Brain microvascular endothelial cell (primary cell): ENCODE measurements at places on chromosomes 13 and 19.
A peak's percentile ranks its signal among the peaks of the same experiment; 100 is the strongest.

GRCh38 chr13:79973533-79973963 is 367.4 kb downstream of the SPRY2 start:
- DNase-seq = no peak

DNA sequence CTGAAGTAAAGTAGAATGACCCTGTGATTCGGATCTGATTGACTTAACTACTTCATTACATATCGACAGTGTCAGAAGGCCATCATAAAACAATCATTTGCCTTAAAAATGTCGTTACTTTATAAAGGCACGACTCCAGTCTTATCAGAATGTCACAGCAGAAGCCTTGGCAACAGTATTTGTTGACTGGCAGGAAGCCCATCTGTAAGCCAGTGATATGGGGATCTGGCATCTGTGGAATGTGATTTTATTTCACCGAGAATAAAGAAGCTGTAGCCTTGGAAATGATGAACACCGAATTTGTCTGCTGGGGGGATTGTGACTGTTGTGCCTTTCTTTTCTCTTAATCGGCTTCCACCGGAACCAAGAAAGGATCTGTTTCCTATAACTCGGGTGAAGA is 362.5 kb downstream of the TDRD3 start:
- DNase-seq = peak; percentile 26

DNA sequence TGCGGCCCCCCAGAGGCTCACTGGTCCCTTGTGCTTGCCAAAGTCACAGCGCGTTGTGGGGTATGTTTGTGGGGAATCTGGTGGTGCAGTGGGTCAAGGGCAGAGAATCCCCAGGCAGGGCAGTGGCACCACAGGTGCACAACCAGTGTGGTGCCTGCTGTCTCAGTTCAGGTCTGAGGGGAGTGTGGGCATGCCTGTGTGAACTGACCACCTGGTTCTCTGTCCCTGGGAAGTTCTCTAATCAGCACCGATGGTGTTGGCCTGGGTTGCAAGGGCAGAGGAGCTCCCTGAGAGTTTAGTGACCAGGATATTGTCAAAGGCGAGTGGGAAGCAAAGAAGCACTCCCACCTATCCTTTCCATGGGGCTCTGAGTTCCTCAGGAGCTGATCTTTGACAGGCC is 37.7 kb downstream of the ACSBG2 start:
- no peak for DNase-seq

DNA sequence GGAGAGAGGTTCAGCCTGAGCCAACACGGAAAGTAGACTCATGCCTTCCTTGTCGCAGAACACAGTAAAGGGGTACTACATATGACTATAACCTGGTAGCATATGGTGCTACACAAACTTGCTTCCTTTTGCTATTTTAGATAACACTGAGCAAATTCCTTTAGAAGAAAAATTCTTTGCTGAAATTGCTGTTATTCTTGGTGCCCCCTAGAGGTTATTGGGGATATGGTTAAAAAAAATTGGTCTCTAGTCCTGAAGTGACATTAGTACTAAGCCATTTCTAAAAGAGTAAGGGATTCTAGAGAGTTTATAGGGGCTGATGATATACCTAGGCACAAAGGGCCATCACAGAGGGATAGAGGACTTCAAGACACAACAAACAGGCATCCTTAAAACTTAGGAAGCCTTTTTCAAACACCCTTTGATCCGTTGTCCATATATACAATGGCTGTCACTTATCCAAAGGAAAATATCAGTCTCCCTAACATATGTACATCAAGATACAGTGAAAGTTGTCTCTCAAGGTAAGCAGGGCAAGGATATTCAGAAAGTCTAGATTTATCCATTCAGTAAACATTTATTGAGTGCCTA is 13.9 kb upstream of the HS6ST3 start:
- peak; percentile 16 for DNase-seq

DNA sequence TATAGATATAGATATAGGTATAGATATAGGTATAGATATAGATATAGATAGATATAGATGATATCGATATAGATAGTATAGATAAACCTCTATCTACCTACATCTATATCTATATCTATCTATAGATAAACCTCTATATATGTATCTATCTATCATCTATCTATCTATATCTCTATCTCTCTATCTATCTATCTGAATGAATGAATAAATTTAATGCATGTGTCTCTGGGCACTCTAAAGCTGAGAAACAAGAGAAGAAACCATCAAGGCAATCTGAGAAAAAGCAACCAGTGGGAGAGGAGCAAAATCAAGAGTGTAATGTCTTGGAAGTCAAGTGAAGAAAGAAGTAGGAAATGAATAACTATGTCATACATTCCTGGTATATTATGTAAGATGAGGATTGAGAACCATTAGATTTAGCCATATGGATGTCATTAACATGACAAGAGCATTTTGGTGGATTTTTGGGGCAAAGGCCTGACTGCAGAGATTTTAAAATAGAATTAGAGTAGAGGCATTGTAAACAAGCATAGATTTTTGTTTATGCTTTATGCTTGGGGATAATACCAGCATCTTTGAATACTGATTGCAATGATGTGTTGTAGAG is 1262.7 kb upstream of the MIR17HG start:
- no peak for DNase-seq

- peak; percentile 72 for DNase-seq
These were observed 28.0 kb downstream of the RXFP2 start for GRCh38 chr13:31767175-31767900.

DNA sequence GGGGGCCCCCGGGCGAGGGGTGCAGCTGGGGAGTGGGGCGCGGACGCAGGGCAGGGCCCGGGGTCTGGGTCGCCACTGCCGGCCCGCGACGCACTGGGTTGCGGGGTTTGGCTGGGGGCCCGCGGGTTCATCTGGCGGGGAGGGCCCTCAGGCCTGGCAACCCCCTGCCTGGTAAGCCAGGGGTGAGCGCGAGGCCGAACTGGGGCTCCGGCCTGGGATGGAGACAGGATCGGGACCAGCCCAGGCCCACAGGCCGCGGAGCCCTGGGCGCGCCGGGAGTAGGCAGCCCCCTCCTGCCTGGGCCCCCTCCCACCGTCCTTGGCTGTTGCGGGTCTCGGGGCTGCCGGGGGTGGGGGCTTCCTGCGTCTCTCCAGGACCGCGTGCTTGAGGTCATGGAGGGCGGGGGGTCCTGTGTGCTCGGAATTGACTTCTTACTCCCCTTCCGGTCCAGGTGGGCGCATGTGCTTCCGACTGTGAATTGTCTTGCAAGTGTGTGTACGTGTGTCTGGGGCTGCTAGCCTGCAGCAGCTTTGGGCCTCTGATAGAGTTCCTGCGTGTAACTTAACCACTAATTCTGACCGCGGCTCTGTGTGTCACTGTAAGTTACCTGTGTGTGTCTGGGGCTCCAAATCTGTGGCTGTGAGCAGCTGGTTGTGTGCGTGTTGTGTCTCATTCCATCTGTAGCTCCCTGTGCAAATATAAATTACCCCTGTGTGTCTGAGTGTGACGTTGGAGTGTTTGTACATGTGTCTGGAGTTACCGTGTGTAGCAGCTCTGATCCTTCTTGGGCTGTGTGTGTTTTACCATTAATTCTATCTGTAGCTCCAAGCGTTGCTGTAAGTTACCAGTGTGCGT is 751 bp downstream of the GRAMD1A start:
- peak; percentile 31 for DNase-seq

DNA sequence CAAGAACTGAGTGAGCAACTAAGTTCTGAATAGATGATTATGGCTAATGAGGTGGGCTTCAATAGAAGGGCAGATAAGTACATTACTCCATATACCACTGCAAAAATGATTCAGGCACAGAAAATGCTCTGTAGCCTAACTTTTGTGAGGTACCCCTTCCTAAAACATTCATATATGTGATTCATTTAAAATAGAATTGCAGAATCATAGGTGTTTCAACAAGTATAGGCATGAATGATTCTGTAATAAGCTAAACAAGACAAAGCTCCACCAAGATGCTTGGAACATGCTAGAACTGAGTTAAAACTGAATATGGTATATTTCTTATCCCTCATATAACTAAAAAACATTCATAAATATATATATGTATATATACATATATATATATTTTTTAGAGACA is 12.1 kb downstream of the KBTBD7 start:
- DNase-seq = no peak

GRCh38 chr13:39773833-39774232 is 118.4 kb downstream of the COG6 start:
- peak; percentile 73 for DNase-seq

- no peak for DNase-seq
These were observed 14.4 kb upstream of the GARIN5A start for GRCh38 chr19:50490991-50491472.

GRCh38 chr19:46954502-46954992 is 65.1 kb upstream of the NPAS1 start:
- DNase-seq = no peak

GRCh38 chr13:97798836-97799235 is 154.6 kb upstream of the IPO5 start:
- no peak for DNase-seq

GRCh38 chr19:2548966-2549365 is 73.0 kb downstream of the GADD45B start:
- no peak for DNase-seq

- no peak for DNase-seq
These were observed 5.6 kb downstream of the LIPE start for GRCh38 chr19:42421591-42422031.

- peak; percentile 29 for DNase-seq
These were observed at the start of gene SYT3 for GRCh38 chr19:50639121-50640112. Gene SYT3, minus strand, starts transcription at chr19:50639881. Its CDS starts 2,470 bp downstream, at chr19:50637411.

DNA sequence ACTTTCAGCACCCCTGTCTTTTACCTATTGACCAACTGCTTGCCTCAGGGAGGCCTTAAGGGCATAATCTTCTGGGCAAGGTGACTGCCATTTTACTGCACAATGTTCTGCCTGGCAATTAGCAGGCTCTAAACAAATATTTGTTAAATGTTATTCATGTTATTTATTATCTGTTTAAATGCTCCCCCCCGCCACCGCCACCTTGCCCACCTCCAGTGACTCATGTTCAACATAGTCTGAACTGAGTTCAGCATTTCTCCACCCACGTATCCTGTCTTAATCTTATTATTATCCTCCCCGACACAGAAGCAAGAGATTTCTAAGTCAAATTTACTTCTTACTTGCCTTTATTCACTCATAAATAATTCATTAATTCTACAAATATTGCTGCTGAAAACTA is 144.8 kb downstream of the LIG4 start:
- no peak for DNase-seq

GRCh38 chr13:53240401-53241025 is 211.9 kb downstream of the OLFM4 start:
- DNase-seq = no peak

DNA sequence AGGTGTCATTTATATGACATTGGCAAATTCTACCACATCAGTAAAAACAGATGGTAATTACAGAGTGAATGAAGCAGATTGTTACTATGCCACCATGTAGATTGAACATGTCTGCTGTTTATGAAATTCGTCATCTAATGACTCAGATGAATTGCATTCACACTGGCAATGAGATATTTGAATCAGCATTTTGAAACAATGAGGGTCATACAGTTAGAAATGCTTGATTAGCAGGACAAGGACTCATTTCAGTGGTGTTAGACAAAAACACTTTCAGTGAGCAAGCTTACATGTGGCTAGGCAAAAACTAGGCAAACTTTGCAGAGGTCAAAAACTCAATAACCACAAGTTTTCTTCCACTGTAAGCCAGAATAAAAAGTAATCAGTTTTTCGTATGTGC is 1165.0 kb downstream of the SLITRK1 start:
- DNase-seq = peak; percentile 59

DNA sequence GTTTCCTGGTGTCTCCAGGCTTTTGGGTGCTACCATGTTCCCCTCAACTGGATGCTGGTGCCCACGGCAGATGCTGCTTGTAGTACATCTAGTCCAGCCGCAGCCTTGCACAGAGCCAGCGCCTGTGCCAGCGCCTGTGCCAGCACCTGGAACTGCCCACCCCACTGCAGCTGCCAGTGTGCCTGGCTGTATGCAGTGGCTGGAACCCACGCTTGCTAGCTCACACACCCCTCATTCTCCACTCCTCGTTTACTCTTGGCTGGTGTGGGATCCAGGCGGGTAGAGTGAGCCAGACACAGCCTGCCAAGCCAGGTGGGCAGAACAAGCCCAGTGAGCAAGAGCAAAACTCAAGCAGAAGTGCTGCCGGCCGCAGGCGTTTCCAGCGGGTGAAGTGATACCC is 428.6 kb downstream of the SLITRK1 start:
- no peak for DNase-seq

- peak; percentile 64 for DNase-seq
These were observed 8.6 kb upstream of the MKNK2 start for GRCh38 chr19:2059422-2060201.

DNA sequence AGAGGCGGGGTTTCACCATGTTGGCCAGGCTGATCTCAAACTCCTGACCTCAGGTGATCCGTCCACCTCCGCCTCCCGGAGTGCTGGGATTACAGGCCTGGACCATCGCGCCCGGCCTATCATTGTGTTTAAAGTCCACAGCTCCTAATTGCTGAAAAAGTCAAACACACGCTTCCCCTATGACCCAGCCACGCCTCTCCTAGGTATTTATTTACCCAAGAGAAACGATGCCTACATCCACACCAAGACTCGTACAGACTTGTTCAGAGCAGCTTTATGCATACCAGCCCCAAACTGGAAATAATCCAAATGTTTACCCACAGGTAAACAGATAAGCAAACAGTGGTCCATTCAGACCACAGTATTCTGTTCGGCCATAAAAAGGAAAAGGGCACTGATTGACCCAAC is 15.1 kb downstream of the ZNRF4 start:
- DNase-seq = no peak

- no peak for DNase-seq
These were observed 73.7 kb downstream of the ERICH6B start for GRCh38 chr13:45541806-45542205.

GRCh38 chr13:23969647-23970046 is 72.3 kb upstream of the C1QTNF9B start:
- peak; percentile 81 for DNase-seq

DNA sequence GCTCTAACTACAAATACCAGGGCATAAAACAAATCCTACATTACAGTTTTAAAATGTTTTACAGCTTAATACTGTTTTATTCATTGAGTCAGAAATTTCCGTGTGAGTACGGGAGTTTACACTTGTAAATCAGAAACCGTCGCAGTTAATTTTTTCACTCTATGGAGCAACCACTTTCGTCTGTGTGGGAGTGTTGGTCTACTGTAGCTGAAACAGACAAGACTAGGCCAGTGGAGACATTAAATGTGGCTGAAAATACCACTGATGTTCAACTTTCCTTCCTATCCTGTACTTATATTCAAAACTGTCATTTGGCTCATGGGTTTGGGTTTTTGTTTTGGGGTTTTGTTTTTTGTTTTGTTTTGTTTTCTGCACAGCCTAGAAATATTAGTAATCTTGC is 268.7 kb downstream of the DCT start:
- DNase-seq = no peak

- DNase-seq = peak; percentile 33
These were observed 20.3 kb upstream of the EPHX3 start for GRCh38 chr19:15252398-15253018.

DNA sequence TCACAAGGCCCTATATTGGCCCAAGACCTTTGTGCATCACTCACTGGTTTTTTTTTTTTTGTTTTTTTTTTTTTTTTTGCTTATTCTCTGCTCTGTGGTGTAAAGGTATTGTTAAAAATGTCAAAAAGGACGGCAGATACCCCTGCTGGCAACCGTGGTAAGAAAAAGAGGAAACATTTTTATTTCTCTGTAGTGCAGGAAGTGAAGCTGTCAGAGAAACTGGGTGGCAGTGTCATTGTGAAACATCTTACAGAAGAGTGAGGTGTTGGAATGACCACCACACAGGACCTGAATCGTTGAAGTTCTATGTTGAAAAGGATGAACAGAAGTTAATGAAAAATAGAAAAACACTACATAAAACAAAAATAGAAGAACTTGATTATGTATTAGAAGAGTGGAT is 346.4 kb downstream of the FGF9 start:
- no peak for DNase-seq
